Upper lobe of right lung (tissue), 1 donor: ENCODE measurements at places on chromosomes 1 and 21. TPM values are rescaled to one million over a fixed set of nuclear protein-coding genes. Genes with fewer than 3 reads are reported as not detected.

CFHR1 gene
- total RNA-seq = not detected

DENND2C gene
- total RNA-seq = 2.3 TPM

DNA sequence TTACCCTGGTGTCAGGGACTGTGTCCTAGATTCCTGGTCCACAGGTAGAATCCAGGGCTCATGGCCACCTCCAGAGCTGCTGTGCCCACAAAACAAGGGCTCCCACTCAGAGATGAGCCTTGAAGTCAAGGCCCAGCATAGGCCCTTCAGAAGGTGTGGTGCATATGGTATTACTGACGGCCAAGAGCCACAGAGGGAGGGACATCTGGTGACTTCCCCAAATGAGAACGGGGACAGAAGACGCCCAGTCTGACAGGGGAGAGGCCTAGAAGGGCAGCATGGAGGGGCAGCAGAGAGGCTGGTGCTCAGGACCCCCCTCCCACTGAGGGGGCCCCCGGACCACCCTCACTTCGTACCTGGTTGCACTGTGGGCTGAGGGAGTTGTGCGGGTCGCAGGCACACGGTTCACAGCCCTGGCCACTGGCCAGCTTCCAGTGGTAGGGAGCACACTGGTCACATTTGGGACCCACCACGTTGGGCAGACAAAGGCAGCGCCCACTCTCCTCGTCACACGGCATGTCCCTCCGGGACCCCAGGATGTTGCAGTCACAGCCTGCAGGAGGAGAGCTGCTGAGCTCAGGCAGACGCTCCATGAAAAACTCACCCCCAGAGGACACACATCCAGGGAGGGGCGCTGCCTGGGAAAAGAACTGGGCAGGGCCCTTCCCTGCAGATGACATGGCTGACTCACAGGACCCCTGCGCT lies 25.0 kb downstream of the LAMB3 start:
- DNase-seq = no peak
- no peak overlapping the region for H3K4me3 ChIP-seq
- H3K27me3 ChIP-seq = no peaks in the 10 kb centered on the region
- H3K4me1 ChIP-seq = peaks cover 19% of the 10 kb centered on the region
- no peaks in the 10 kb centered on the region for H3K36me3 ChIP-seq

DNA sequence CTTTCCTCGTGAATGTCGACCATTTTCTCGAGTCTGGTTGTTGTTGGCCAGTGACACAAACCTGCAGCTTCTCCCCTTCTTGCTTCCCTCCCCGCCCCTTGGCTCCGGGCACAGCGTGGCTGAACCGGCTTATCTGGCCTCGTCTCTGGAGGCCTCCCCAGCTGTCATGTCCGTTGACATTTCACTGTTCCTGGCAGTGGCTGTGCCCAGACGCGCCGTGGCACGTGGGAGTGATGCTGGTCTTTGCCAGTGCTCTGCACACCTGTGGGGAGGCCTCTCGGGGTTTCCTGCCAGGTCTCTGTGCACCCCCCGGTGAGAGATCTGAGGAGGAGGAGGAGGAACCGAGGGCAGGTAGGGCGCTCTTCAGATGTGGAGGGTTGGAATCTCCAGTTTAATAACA lies 23.7 kb downstream of the SKI start:
- H3K27ac ChIP-seq = peak overlapping the region; percentile 0
- H3K4me1 ChIP-seq = peaks cover 85% of the 10 kb centered on the region
- no peaks in the 10 kb centered on the region for H3K27me3 ChIP-seq
- no peaks in the 10 kb centered on the region for H3K36me3 ChIP-seq
- no peak overlapping the region for H3K4me3 ChIP-seq
- DNase-seq = peak; percentile 68

- peaks cover 28% of the 10 kb centered on the region for H3K4me1 ChIP-seq
- no peaks in the 10 kb centered on the region for H3K36me3 ChIP-seq
- H3K27ac ChIP-seq = no peak overlapping the region
- H3K4me3 ChIP-seq = peak overlapping the region; percentile 88
- DNase-seq = no peak
- no peaks in the 10 kb centered on the region for H3K27me3 ChIP-seq
These were observed 1.1 kb downstream of the C1orf50 start for GRCh38 chr1:42768172-42768571.

GRCh38 chr1:84732520-84732919 lies 42.3 kb upstream of the SSX2IP start:
- no peaks in the 10 kb centered on the region for H3K27me3 ChIP-seq
- no peak for DNase-seq
- H3K4me3 ChIP-seq = no peak overlapping the region
- no peaks in the 10 kb centered on the region for H3K4me1 ChIP-seq
- no peak overlapping the region for H3K27ac ChIP-seq
- H3K36me3 ChIP-seq = no peaks in the 10 kb centered on the region
